T-cell (primary cell): ENCODE measurements at places on chromosomes 2 and 18.

- no peak for DNase-seq
Measured at GRCh38 chr2:207722773-207723424, 11.5 kb downstream of the CCNYL1 start.

GRCh38 chr2:168422584-168422983 lies 33.5 kb upstream of the CERS6 start:
- no peak for DNase-seq

GRCh38 chr18:74427442-74428112 lies 29.5 kb downstream of the DIPK1C start:
- no peak for DNase-seq

DNA sequence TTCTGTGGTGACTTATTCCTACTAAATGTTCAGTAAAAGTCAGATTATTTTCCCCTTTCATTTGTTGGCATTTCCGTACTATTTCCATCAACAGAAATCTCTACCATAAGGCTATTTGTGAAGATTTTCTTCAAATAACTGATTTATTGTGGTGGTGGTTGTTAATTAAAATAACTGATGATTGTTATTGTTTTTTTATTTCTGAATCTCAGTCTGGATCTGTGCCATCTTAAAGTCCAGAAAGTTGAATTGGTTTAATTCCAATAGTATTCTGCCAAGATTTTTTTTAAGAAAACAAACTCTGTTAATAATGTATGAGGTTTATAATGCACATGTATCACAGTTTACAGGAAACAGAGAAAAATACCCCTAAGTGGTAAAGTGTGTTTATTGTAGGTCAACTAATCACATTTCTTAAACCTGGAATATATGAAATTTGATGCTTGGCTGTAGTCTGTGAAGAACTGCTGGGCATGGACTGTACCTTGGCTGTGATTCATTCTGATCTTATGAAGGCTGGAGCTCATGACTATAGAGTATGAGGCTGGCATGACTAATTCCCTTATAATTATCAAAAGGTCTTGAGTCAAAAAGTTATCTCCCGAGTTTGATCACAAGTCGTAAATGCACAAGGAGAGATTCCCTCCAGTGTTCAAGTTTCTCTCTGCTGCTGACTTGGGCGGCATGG lies 134.2 kb upstream of the RND3 start:
- no peak for DNase-seq

- DNase-seq: no peak
Measured at GRCh38 chr18:34522603-34523002, 187.5 kb upstream of the DTNA start.

GRCh38 chr2:86235196-86235980 lies 36.1 kb downstream of the MRPL35 start:
- DNase-seq: no peak

GRCh38 chr18:12861637-12862036 lies 22.4 kb downstream of the PTPN2 start:
- DNase-seq: no peak
